ENCODE measurements at places on chromosomes 12 and 14.

DNA sequence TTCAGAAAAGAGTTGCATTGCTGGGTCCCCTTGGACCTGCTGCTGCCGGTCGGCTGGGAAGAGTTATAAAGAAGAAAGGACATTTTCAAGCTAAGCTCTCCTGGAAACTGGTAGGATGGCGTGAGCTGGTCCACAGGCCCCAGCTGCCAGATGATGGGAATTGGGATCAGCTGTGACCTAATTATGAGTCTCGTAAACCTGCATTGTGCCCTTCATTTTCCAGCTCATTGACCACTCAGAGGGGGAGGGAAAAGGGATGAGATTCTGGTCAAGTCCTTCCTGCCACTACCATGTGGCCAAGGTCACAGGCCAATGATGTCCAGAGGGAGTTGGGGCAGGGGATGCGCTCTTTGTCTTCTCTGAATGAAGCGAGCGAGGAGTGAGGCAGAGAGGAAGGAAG, 320.9 kb downstream of the NRXN3 start:
- DNase-seq, result no peak

- no peak for DNase-seq
These were observed 10.4 kb downstream of the SAV1 start for GRCh38 chr14:50657753-50658152.

DNA sequence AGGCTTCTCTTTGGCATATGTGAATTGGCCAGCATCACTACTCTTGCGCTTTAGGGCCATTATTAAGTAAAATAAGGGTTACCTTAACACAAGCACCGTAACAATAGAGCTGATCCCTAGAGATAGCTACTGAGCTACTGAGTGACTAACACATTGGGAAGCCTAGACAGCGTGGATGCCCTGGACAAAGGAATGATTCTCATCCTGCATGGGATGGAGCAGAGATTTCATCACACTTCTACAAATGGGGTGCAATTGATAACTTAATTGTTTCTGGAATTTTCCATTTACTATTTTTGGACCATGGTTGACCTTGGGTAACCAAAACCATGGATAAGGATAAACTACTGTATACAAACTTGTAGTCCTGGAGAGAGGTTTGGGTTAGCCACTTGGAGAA, 57.1 kb downstream of the FBXO34 start:
- DNase-seq, result no peak

DNA sequence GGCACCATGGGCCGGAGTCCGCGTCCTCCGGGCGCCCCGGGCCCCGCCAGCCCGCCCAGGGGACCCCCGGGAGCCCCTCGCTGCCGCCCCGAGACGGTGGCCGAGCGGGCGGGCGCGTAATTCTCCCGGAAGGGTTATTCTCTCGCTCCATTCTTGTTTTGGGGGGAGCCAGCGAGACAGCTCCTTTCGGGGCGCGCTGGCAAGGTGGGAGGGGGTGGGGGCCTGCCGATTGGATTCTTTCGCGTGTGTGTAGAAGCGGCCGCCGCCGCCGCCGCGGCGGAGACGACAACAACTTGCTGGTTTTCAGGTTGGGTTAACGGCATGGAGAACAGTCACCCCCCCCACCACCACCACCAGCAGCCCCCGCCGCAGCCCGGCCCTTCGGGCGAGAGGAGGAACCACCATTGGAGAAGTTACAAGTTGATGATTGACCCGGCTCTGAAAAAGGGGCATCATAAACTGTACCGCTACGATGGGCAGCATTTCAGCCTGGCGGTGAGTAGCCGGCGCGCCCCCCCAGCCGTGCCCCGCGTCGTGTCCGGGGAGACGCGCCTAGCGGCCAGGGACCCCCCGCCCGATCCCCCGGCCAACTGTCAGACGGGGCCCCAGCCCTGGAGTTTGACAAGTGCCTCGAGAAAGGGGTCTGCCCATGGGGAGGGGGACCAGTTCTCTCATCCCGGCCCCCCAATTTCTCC, 755 bp downstream of the SETD1B start:
- DNase-seq, result no peak

DNA sequence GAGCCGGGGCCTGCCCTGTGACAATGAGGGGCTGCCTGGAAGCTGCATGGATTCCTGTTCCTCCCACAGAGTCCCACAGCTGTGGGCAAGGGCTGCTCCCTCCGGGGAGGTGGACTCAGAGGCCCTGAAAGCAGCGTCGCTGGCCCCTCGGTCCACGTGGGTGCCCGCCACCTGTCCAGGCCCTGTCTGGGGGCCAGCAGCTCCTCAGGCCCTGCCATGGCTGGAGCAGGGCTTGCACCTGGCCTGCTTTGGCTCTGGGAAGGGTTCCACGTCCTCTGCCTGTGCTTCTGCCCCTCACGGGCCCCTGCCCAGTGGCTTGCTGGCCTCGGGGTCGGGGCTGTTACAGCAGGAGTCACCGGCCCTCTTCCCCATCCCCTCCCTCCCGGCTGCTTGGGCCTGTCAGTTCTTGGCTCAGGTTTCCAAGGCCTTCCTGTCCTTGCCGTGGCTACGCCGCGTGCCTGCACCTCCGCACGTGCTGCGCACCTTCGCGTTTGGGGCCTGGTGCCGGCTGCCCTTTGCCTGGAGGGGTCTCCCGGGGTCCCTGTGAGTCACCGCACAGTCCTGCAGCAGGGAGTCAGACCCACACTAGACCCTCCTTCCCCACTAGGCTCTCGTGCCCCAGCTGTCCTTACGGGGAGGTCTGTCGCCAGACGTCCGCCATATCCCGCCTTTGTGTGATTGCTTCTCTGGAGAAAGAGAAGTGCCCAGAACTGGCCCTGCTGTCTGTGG, 5.8 kb downstream of the FBRSL1 start:
- DNase-seq, result no peak

GRCh38 chr12:122982477-122982815, 2.0 kb downstream of the ARL6IP4 start:
- DNase-seq, result no peak

GRCh38 chr12:127083008-127083949, 1183.7 kb upstream of the TMEM132C start:
- DNase-seq, result no peak

DNA sequence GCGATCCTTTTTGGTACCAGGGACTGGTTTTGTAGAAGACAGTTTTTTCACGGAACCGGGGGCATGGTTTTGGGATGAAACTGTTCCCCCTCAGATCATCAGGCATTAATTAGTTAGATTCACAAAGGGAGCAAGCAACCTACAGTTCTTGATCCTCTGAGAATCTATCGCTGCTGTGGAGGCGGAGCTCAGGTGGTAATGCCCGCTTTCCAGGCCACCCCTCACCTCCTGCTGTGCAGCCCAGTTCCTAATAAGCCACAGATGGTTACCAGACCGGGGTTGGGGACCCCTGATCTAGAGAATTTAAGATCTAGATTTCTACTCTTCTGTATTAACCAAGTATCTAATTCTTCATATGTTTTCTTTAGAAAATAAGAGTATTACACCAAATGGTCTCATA, 4.8 kb downstream of the ARHGAP5 start:
- DNase-seq, result no peak

DNA sequence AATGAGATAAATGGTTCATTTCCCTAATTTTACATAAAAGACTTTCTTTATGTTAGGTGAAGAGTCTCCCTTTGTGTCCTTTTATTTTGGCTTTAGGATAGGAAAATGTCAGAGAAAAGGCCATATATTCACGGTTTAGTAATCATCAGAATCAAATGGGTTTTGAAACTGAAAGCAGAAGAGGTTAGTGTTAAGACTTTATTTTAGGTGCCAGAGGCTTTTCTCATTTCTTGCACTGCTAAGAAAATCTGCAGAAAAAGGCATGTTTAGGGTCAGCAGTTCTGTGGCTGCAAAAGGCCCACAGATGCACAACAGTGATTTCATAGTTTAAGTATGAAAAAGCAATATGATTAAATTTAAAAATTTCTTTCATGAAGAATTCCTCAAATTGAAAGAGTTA, 80.4 kb upstream of the SINHCAF start:
- no peak for DNase-seq

DNA sequence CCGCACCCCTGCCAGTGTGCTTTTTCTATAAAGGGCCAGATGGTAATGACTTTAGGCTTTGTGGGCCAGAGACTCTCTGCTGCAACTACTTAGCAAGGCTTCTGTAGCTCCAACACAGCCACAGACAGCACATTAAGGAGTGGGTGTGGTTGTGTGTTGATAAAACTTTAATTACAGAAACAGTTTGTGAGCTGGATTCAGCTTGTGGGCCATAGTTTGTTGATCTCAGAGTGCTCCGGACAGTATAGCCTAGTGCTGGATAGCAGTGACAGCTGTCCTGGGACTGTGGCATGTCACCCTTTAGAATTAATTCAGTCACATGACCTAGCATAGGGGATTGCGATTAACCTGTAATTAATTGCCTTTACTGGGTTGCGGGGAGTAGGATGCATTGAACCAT, 109.7 kb downstream of the ZNF664 start:
- DNase-seq, result no peak

- DNase-seq, result no peak
These were observed 199.8 kb downstream of the ZFP36L1 start for GRCh38 chr14:68592948-68593556.

- no peak for DNase-seq
These were observed 40.2 kb upstream of the APPL2 start for GRCh38 chr12:105275997-105276733.

DNA sequence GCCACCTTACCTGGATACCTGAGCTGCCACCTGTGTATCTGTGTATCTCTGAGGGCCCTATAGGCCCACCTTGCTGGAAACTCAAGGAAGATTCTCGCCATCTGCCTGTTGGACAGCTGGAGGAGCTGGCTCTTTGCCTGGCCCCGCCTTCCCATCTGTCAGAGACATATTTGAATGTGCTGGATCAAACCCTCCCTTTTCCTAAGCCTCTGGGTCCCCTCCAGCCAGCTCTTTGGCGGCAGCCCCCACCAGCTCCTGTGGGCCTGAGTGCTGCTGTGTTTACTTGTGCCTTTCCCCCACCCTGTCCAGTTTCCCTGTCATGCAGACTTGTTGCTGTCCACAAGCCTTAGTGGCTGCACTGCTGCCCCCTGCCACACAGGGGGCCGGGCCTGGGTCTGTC, 55.9 kb upstream of the SRSF5 start:
- no peak for DNase-seq

- DNase-seq, result no peak
These were observed 602 bp downstream of the PMEL start for GRCh38 chr12:55965240-55965639.

GRCh38 chr14:80117876-80118275, 93.4 kb downstream of the DIO2 start:
- no peak for DNase-seq

DNA sequence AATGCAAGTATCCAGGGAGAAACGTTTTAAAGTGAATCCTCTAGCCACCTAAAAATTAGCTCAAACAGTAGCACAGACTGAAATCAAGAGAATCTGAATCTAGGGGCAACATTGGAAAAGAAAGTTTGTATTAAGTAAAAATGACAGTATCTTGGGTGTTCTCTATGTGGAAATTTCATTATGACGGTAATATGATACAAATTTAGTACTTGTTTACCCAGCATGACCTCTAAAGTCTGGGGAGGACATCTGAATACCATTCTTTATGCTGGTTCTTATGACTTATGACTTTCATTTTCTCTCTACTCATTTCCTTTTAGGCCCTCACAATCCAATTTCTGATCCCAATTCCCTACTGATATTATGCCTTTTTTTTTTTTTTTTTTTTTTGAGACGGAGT, 14.0 kb downstream of the GTSF1 start:
- no peak for DNase-seq

DNA sequence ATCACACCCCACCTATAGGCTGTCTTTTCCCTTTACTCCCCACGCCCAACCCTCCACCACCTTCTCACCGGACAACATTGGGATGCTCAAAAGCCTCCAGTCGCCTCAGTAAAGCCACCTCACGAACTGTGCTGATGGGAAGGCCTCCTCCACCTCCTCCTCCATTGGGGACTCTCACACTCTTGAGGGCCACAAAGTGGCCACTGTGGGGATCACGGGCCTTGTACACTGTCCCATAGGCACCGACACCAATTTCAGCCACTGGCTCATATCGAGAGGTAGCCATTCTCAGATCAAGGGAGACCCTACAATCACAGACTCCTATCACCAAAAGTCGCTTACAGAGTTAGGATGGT, 700 bp downstream of the CDK4 start:
- no peak for DNase-seq

- no peak for DNase-seq
These were observed 52.6 kb upstream of the KCNJ8 start for GRCh38 chr12:21827083-21827482.

GRCh38 chr12:85653731-85654455, 182.3 kb downstream of the RASSF9 start:
- DNase-seq, result no peak

DNA sequence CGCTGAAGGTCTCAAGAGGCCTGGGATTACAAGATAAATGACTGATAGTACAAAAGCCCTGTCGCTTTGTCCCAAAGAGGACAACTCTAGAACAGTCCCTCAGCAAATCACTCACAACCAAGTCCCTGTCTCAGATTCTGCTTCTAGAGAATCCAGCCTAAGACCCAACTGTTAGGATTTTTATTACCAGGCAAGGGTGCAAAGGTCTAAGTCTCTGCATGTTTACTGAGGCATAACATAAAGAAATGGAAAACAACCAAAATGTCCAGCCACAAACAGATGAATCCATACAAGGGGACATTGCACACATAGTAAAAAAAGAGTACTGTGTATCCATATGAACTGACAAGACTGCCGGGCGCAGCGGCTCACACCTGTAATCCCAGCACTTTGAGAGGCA, 104.1 kb downstream of the FOXN3 start:
- no peak for DNase-seq

GRCh38 chr12:1517007-1517406, 77.4 kb downstream of the FBXL14 start:
- DNase-seq, result no peak

DNA sequence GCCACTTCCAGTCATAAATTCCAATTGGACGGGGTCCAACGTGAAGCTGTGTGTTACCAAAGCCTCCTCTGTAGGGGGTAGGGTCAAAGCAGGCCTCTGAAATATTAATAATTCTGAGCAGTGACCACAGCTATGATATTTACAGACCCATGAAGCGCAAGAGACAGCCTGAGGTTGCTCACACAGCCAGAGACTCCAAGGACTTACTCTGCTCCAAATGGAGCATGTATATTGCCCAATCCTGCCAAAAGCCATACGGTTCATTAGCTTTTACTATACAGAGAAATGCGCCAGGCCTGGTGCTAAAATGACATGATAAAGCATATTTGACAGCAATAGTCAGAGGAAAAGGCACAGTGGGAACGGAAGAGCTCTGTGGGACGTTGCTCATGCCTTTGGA, 151.3 kb downstream of the PAH start:
- no peak for DNase-seq

GRCh38 chr12:122352394-122352793, 70.1 kb downstream of the CLIP1 start:
- no peak for DNase-seq

- no peak for DNase-seq
These were observed 62.2 kb upstream of the ST8SIA1 start for GRCh38 chr12:22396735-22397134.

- DNase-seq, result no peak
These were observed 295.0 kb downstream of the DIO2 start for GRCh38 chr14:79916281-79916680.

Measured in stimulated activated CD4-positive, alpha-beta T cell treated with anti-CD3 and anti-CD28 coated beads, Interleukin-15, amount 100 ng/mL, for 48 hours (primary cell).